Activated T-cell treated with anti-CD3 and anti-CD28 coated beads, Interleukin-2, amount 50 U/mL, for 24 hours (primary cell): ENCODE measurements at places on chromosomes 6 and 20.

DNA sequence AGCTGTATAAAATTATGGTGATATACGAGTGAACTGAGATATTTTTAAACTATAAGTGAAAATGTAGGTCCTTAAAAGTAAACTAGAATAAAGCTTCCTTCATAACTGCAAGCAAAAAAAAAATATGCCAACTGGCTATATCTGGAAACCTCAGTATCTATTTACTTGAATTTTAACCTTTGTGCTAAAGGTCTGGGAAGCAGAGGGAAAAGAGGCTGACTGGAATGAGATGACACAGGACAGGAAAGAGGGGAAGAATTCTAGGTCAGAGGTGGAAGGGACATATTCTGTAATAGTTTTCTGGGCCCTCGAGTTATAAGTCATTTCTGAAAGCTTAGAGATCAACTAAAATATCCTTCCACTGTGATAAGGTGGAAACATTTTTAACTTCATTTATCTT is 46.8 kb downstream of the AIG1 start:
- no peak for DNase-seq

DNA sequence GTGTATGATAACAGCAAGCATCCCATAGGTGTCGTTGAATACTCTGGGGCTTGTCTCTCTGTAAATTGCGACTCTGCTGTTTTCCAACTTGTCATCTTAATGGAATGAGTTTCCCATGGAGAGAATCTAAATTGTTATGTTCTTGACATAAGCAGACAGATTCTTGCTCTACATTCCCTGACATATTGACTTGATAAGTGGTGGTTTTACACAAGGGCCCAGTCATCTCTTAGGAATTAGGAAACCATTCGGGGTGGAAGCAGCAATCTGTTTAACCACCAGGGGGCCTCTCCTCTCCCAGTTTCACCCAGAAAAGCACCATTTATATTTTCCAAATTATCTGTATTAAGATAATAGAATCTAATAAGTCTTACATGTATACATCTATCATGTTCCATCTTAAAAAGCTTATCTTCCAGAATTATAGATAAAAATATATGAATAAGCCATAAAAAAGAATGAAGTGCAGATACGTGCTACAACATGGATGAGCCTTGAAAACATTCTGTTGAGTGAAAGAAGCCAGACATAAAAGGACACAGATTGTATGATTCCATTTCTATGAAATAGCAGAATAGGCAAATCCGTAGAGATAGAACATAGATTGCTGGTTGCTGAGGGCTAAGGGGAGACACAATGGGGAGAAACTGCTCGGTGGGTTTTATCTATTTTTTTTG is 23.1 kb upstream of the MROH8 start:
- DNase-seq, result no peak

DNA sequence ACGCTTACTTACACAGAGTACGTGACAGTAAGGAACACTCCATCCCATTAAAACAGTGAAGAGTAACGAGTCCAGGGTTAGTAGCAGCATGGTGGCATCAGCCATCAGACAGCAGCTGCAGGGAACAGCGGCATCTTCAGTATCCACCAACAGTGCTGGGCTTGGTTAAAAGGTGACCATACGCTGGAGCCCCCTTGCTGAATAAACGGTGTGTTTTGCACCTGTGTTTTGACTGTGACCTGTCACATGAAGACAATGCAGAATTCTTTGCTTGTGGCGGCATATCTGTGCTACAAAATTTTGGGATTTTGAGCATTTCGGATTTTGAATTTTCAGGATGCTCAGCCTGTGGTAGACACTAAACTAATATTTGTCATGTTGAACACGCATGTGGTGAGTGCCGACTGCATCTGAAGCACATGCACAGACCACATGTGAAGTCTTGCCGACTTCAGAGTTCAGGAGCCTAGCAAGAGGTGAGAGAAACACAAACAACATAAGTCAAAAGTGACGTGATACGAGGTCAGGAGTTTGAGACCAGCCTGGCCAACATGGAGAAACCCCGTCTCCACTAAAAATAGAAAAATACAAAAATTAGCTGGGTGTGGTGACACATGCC is 69.3 kb upstream of the FRMD1 start:
- no peak for DNase-seq

GRCh38 chr6:138286698-138287097 is 68.4 kb upstream of the PBOV1 start:
- DNase-seq, result no peak

DNA sequence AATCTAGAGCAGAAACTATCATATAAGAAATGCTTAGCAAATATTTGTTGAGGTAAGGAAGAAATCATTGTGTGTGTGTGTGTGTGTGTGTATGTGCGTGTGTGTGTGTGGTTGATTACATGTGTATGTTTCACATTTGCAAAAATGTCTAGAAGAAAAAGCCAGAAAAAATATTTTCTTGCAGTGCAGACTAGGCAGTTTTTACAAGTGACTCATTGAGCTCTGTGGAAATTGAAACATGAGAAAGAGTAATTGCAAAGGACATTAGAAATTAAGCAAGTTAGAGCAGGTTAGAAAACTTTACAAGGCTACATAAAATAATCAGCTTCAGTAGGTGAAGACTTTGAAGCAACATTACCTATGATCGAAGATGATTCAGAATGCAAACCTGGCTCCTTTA is 669.0 kb upstream of the EYS start:
- no peak for DNase-seq

- peak; percentile 73 for DNase-seq
Measured at GRCh38 chr6:2749969-2750600, 637 bp downstream of the MYLK4 start.

DNA sequence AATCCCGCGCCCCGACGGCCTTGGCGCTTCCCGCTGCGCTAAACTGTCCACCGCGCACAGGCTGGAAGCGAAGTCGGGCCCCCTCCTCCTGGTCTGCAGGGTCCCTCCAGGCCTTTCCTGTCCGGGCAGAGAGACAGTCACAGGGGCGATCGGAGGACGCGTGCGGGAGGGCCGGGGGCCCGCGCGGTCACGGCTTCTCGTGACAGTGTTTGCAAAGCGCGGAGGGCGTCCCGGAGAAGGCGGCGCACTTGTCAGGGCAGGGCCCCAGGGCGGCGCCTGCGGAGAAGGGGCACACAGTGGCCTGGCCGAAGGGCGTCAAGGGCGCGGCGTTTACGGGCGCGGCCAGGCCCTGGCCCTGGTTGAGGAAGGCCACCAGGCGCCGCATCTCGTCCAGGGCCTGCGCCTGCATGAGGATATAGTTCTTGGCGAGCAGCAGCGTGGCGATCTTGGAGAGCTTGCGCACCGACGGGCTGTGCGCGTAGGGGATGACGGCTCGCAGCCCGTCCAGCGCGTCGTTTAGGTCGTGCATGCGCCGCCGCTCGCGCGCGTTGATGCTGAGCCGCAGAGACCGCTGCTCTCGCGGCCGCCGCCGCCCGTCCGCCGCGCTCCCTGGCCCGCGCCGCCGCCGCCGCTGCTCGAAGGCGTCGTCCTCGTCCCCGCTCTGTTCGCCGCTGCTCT is 763 bp downstream of the BHLHE23 start:
- peak; percentile 44 for DNase-seq

DNA sequence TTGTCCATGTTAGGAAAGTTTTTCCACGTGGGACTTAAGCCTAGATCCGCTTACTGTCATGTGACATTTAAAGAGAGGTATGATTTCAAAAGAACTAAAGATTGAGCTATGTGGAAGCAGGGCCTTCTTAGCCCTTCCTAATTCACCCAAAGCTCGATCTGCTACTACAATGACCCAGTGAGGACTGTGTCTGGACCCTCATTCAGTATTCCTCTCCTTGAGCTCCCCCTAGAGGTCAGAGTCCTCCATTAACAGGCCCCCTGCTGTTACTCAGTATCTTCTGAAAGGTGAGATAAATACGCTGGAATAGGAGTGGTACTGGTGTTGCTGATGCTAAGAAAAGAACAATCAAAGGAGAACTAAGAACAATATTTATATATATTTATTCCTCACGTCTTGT is 414.0 kb downstream of the GJA1 start:
- DNase-seq, result no peak
